ENCODE measurements at places on chromosomes 6 and 20. TPM values are rescaled to one million over a fixed set of nuclear protein-coding genes. Genes with fewer than 3 reads are reported as not detected.

The CPNE5 gene
- 11.9 TPM for polyA plus RNA-seq

- DNase-seq: no peak
These were observed 52.7 kb downstream of the LHFPL5 start for GRCh38 chr6:35857853-35858252.

The IL17A gene
- not detected for polyA plus RNA-seq

The MYLK4 gene
- 11.7 TPM for polyA plus RNA-seq

GRCh38 chr6:8000636-8001035 lies 63.6 kb downstream of the BLOC1S5 start:
- DNase-seq: no peak

DNA sequence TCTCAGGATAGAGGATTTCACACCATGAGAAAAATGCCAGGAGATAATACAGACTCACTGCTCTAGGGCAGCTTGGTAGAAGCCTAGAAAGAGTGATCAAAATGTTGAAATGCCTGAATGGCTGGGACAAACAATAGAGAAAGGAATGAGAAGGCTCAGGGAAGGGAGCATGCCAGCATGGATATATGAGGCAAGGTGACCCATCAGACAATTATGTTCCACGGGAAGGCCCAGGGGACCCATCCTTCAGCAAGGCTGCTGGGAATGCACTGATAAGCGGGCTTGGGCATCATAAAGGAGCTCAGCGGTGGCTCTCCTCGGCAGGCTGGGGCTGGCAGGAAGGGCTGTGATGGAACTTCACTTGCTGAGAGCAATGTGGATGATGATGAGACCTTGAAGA lies 12.2 kb downstream of the HEBP2 start:
- no peak for DNase-seq

The HMGN3 gene
- polyA plus RNA-seq: 128 TPM

The CLVS2 gene
- 0.41 TPM for polyA plus RNA-seq

The OXT gene
- 0.35 TPM for polyA plus RNA-seq

DNA sequence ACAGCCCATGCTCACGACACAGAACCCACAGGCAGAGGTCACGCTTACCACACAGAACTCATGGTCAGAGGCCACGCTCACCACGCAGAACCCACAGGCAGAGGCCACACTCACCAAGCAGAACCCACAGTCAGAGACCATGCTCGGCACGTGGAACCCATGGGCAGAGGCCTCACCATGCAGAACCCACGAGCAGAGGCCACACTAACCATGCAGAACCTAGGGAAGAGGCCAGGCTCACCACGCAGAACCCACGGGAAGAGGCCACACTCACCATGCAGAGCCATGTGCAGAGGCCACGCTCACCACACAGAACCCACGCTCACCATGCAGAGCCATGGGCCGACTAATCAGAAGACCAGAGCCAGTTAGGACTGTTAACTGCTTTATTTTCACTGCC lies 203.2 kb upstream of the THBS2 start:
- DNase-seq: no peak

DNA sequence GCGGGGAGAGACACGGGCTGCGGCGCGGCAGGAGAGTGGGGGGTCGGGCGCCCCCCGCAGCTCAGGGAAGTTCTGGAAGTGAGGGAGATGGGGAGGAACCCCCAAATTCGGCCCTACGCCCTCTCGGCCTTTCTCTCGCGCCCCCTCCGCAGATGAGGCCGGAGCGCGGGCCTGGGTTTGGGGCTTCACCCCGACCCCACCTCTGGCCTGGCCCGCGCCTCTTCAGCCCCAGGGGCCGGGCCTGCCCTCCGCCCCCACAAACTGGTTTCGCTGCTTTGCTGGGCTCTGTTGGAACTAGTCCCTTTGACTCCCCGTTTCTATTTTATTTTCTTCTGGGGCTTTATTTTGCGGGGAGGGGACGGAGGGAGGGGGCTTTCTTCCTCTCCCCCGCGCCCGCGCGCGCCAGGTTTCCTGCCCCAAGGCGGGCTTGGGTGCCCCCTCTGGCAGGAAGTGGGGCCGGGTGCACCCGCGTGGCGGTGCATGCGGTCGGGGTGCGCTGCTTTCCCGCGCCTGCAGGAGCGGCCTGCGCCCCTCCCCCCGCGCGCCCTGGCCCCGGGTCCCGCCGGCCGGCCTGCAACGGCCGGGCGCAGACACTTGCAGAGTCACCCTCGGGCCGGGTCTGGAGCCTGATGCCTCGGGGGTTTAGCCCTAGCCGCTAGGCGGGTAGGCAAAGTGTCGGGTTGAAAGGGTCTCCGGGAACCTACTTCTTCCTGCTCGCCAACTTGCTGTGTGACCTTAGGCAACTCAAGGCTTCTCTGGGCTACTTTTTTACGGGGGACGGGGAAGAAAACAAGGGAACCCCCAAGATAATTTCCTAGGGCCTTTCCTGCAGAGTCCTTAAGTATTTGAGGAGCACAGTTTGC lies 1.3 kb downstream of the HMGA1 start:
- no peak for DNase-seq

DNA sequence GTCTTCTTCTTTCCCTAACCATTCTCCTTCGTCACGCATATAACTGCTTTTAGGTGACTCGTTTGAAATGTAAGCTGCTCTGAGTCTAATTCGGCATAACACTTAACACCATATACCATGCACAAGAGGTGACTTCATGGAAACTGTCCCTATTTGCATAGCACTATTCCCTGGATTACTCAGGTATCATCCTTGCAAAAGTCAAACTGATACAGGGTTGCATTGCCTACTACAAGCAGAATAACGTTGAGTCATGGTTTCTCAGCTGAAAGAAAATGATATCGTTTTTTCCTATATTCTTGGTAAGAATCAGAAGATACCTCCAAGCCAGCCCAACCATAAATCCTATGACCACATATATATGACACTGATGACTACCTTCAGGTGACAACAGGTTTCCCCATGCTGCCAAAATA lies 227.5 kb downstream of the ATXN1 start:
- no peak for DNase-seq

GRCh38 chr6:142207265-142207877 lies 60.3 kb downstream of the VTA1 start:
- no peak for DNase-seq

Measured in muscle of back (tissue), 13 donors.